ENCODE measurements at places on chromosomes 12 and 14.

- DNase-seq = no peak
These were observed 218.7 kb downstream of the RASSF9 start for GRCh38 chr12:85617307-85618091.

DNA sequence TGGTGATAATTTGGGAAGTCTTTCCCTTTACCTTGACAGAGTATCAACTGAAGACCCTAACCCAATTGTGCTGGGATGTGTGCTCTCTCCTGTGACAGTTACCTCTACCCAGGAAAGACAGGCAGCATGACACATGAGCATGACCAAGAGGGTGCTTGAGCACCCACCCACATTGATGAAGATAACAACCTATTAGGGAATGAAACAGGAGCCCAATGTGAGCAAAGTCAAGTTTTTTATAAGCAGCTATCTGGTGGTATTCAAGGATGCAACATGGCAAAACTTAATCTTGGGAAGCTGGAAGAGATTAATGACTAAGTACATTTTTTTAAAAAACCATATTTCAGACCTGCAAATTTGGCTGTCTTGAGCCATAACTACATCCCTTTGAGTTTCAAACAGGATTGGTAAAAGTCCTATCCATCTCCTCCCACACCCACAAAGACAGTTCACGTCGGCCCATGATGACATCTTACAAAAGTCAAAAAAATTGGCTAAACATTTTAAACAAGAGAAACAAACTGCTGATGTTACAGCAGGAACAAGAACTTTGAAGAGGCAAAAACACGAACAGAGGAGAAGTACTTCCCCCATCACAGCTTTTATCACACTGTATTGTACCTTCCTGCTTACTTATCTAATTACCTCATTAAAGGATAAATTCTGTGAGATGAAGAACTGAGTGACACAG is 60.3 kb downstream of the MED13L start:
- DNase-seq = no peak

DNA sequence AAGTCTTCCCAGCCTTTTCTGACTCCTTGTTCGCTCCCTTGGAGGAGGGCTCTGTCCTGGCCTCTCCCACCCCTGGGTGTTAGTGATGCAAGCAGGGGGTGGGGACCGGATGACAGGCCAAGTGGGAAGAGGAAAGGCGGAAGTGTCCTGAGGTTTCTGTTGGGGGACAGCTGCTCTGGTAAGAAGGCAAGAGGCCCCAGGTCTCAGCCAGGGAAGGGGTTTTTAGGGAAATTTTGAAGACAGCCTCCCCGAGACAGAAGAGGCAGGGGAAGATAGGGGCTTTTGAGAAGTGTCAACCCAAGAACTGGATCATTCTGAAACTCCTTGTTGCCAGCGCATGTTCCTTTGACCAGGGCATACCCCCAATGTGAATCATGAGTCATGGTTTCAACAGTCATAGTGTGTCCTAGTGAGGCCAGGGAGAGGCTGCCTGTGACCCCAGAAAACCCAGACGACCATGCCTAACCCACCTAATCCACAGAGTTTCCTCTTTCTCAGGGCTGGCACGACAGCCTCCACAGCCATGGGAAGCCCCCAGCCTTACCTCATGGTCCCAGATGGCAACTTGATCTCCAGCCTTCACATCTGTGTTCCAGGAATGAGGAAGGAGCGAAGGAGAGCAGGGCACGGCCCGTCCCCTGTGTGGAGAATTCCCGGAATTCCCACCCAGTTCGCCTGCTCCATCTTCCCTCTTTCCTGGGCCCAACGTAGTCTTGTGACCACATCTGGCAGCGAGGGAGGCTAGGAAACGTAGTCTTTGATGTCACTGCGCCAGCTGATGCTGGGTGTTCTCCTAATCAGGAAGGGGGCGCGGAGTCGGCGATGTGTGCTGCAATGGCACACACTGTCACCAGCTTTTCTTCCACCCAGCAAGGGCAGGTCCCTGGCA is 4.9 kb upstream of the GPR132 start:
- no peak for DNase-seq

DNA sequence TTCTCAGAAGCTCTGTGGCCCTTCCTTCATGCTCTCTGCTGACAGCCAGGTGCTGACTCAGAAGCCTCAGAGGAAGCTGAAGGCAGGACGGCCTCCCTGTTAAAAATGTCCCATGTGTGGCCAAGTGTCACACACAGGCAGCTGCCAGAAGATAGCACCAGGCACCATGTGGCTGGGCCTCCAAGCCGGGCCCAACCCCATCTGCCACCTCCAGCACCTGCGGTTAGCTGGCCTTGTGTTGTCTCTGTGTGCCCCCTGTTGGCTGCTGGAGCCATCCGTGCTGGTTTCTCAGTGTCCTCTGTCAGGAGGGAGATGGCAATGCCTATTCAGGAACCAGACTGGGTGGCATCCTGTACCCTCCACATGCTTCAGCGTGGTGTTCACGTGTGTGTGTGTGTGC is 63.2 kb downstream of the TSPAN11 start:
- peak; percentile 6 for DNase-seq

DNA sequence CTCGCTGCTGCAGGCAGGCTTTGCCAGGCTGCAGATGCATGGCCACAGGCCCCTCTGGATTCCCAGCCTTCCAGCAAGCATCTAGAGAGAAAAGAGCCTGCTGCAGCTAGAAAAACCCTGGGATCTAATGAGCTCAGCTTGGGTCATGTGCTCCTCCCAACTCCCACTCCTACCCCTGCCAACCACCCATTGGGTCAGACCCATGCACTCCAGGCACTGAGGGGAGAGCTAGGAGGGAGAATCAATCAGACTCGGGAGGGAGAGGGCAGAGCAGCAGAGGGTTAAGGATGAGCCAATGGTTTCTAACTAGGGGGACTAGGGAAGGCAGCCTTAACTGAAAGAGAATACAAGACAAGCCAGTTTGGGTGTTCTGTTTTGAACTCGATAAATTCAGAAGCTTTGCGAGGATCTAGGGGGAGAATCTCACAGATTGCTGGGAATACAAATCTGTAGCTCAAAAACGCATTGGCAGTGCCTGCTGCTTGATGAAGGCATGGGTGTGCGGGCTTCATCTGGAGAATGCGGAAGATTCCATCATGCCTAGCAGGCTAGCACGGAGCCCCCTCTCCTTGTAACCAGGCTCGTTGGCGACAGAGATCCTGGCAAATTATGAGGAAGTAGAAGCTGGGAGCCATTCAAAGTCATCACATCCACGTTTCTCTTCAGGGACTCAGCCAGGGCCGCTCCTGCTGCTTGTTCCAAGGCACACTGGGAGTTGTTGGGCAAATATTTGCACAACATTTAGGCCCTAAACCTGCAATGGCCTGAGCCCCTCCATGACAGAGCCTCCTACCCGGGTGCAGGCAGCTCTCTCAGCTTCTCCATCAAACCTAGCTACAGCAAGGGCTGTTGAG is 56.4 kb downstream of the VCPKMT start:
- DNase-seq = no peak

DNA sequence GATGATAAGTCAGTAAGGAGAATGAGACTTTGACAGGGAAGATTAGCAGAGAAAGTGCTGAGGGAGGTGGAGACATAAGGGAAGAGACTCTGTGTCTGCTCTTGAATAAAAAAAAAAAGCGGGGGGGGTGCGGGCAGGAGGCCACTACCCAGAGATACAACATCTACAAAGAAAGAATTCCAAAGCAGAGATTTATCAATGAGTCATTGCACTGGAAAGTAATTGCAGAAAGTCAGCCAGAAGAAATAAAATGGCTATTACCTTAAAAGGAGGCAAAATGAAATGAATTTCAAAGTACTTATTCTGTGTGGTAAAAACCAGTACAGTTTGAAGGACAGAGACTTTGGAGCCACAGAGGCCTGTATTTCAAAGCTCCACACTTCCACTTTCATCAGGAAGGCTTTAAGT is 267.1 kb upstream of the PRKD1 start:
- DNase-seq = peak; percentile 85

GRCh38 chr12:48681399-48681709 is 684 bp downstream of the KANSL2 start:
- no peak for DNase-seq

GRCh38 chr14:47490353-47490752 is 185.1 kb downstream of the MDGA2 start:
- no peak for DNase-seq

DNA sequence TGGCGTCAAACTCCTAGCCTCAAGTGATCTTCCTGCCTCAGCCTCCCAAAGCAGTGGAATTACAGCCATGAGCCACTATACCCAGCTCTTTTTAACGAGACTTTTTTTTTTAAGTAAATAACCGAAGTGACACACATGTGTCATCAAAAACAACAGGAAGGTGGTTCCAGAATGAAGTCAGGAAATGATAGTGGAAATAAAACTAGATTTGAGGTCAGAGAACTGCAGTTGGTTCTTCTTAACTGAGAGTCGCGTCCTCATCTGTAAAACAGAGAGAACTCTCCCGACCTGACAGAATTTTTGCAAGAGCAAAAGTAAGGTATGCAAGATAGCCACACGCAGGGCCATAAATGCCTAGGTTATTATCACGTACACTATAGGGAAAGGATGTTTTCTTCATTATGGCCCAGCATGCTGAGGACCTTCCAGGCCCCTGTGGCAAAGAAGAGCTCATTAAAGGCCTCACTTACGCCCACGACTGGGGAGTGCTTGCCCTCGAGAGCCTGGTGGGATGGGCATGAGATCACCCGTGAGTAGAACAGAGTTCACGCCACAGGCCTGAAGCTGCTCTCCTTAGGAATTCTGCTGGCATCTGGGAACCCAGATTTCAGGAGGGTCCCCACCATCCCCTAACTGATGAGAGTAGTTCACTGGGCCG is 67.2 kb downstream of the SCARB1 start:
- DNase-seq = no peak

GRCh38 chr14:77158882-77159255 is 17.3 kb upstream of the ZDHHC22 start:
- no peak for DNase-seq

DNA sequence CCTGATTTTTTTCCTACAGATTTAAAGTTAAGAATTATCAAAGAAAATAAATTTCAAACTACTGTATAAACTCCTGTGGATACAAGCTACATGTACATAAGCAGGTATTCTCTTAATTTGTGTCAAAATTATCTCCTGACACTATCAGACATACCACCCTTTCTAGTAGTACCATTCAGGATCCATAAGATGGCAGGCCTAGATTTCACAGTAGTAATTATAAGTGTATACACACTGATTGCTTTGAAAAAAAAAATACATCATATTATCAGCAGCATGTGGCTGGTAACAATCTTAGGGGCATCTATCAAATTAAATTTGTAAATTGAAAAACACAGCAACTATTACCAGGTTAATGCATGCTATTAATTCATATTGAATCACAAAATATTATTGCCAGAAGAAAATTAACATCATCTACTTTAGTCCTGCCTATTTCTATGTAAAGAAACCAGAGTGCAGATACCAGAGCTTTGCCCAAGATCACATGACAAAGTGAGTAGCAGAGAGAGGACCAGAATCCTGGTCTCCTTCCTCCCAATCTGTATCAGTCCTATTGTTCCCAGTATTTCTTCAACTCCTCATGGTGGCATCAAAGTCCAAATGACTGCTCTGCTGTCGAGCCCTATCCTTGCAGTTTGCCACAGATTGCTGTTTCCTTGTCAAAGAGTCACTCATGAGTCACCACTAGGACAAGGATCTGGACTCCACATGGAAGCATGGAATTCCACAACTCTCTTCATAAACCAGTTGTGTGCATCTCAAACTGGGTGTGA is 27.7 kb upstream of the CALM1 start:
- DNase-seq = peak; percentile 51

DNA sequence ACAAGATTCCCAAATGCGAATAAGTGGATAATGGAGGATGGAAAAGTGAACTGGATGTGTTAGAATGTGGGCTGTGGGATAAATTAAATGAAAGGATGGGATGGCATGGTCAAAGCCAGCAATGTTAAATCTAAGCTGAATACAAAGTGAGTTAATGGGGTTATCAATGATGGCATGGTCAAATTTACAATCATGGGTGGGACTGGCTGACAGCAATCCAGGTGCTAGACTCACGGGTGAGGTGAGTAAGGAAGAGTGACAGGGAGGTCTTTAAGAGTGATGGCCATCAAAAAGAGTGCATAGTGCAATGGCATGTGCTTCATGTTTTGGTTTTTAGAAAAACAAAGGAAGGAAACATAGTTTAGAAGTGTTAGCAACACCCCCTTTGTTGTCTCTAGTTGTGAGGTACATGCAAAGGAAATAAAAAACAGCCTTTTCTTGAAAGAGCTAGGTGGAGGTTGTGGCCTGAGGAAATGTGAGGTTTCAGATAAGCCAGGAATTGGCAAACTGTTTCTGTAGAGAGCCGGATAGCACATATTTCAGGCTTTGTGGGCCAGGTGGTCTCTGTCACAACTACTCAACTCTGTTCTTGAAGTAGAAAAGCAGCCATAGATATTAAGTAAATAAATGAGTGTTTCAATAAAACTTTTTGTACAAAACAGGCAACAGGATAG is 328.7 kb downstream of the RPL10L start:
- DNase-seq = no peak

GRCh38 chr12:116506697-116507064 is 52.5 kb upstream of the MAP1LC3B2 start:
- no peak for DNase-seq

DNA sequence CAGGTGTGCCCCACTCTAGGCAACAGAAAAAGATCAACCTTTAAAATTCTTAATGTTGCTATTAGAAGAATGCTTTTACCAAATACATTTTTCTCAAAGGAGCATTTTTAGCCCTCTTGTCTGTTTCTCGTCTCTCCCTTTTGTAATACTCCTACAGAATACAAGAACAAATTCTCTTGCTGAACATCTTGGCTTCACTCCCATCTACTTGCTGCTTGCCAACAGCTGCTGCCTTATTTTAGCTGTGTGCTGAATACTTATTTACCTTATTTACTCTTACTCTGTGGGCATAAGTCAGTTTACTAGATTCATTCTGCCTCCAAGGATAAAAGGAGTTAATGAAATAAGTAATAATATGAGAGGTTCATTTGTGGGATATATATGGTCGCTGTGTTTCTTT is 70.8 kb downstream of the POLR3B start:
- DNase-seq = no peak

DNA sequence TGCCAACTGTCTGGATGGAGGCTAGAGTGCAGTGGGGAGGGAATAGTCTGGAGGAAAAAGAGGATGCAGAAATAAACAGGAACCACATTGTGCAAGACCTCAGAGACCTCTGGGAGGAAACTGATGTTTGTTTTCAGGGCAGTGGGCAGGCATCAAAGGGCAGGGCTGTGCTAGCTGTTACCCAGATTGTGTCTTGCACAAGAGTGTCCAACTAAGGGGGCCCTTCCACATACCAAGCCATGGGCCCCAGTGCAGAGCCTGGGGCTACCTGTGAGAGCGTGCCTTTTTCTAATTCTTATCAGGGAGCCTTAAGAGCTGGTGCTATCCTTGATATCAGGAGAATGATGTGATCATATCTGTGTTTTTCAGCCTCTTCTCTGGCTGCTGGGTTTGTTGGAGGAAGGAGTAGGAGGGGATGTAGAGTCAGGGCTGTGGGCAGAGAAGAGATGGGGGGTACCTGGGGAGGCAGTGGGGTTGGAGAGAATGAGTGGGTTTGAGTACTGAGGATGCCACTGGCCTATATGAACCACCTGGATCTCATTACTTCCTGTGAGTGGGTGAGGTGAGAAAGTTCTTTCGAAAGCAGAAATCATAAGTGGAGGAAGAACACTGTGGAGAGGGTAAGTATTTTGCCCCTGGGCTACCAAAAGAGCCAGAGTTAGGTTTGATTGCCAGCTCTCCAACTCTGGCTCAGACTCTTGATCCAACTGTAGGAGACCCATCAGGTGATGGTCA is 259.2 kb upstream of the CRY1 start:
- no peak for DNase-seq

GRCh38 chr14:59926534-59926933 is 6.6 kb downstream of the LRRC9 start:
- no peak for DNase-seq

Measured in HFFc6 (cell line).